ENCODE measurements at places on chromosomes 11 and 22.

- DNase-seq = no peak
Measured at GRCh38 chr11:9955391-9955790, 291.5 kb downstream of the SWAP70 start.

DNA sequence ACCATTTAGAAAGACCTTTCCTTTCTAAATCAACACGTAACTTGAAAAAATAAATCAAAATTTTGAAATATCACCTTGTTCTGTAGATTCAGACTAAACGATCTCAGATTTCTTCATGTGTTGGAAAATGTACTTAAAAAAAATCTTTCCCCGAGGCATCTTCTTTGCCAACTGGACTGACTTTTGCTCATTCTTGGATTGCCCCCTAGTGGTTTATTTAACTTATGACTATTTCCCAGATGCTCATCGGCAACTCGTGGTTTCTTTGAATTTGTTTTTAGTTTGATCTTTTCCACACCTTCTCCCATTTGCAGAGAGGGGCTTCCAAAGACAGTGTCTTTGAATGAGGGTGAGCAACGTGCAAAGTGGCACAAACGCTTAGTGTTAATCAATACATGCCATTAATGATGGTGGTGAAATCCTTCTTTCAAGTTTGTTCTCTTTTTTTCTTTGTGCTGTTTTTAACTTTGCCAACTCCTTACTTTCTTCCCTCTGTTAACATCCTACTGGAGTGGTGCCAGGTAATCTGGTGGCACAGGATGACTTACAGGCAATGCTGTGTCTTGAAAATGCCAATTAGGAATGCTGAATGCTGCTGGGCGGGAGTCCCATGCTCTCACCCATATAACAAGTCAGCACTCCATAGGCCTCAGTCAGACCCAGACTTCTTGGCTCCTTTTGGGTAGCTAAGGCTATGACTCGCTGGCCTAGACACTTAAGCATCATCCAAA lies 18.3 kb downstream of the PRSS23 start:
- no peak for DNase-seq

GRCh38 chr11:68329978-68330699 lies 17.7 kb downstream of the LRP5 start:
- DNase-seq = no peak

GRCh38 chr11:20278727-20279126 lies 84.8 kb upstream of the HTATIP2 start:
- DNase-seq = no peak

- DNase-seq = no peak
Measured at GRCh38 chr22:47294576-47294975, 532.1 kb downstream of the TBC1D22A start.

- DNase-seq = no peak
Measured at GRCh38 chr11:121109916-121110586, 9.0 kb downstream of the TECTA start.

GRCh38 chr11:61589961-61590360 lies 9.1 kb upstream of the SYT7 start:
- no peak for DNase-seq

- DNase-seq = no peak
Measured at GRCh38 chr11:101915791-101916291, 481 bp downstream of the ANGPTL5 start.

DNA sequence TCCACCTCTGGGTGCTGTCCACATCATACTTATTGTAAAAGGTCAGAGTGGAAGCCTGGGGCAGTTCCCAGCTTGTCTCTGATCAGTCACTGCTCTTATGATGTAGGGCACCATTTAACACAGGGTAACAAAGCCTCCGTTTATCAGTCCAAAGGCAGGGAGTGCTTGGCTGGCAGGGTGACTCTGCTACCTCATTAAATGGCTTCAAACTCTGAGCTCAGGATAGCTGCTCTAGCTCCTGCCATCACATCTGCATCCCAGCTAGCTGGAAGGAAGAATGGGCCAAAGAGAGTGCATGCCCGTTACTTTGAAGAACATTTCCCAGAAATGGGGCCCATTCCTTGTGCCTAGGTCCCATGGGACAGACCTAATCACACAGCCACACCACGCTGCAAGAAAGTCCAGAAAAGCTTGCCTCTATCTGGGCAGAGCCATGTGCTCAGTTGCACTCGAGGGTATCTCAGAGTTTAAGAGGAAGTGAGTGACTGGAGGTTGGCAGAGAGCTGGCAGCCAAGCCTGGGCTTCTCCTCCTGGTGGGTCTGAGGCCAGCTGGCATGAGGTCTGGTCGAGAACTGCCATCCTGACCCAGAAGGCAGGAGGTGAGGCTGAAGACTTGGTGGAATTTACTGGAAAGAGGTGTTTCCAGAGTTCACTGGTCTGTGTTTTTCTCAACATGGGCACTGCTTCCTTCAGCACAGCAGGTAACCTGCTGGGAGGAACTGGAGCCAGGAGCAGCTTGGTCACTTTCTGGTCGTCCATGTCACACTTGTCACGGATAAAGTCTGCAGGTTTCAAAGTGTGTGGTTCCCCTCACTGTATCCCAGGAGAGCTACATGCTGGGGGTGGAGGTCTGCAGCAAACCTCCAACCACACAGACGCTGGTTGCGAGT lies 935.7 kb downstream of the BRD1 start:
- no peak for DNase-seq

- no peak for DNase-seq
Measured at GRCh38 chr11:15197696-15198095, 83.0 kb downstream of the INSC start.

- DNase-seq = no peak
Measured at GRCh38 chr11:13205486-13205885, 72.1 kb upstream of the BMAL1 start.

- DNase-seq = no peak
Measured at GRCh38 chr11:60155931-60156330, 27.0 kb downstream of the MS4A6A start.

DNA sequence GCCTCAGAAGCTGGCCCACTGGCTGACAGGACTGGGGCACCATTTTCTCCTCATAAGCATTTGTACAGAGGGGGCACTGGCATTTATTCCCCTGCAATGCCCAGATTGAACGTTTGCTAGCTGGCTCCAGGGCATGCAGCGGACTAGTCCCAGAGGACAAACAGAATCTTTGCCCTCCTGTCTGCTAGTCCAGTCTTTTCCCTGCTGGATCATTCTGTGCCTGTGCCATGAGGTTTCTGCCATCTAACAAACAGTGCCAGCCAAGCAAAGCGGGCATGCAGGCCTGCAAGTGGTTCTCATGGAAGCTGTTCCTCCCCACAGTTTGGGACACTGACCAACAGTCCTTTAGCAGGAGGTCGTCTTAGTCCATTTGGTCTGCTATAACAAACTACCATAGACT lies 53.4 kb downstream of the KCNJ1 start:
- no peak for DNase-seq

GRCh38 chr11:125958872-125959400 lies 13.1 kb downstream of the VSIG10L2 start:
- DNase-seq = no peak

- no peak for DNase-seq
Measured at GRCh38 chr11:125441648-125442410, 54.2 kb downstream of the FEZ1 start.

- no peak for DNase-seq
Measured at GRCh38 chr11:68309621-68310185, 2.7 kb upstream of the LRP5 start.

- no peak for DNase-seq
Measured at GRCh38 chr11:57785072-57785471, 23.5 kb downstream of the CTNND1 start.

- no peak for DNase-seq
Measured at GRCh38 chr11:68052137-68052873, 13.5 kb downstream of the TCIRG1 start.

DNA sequence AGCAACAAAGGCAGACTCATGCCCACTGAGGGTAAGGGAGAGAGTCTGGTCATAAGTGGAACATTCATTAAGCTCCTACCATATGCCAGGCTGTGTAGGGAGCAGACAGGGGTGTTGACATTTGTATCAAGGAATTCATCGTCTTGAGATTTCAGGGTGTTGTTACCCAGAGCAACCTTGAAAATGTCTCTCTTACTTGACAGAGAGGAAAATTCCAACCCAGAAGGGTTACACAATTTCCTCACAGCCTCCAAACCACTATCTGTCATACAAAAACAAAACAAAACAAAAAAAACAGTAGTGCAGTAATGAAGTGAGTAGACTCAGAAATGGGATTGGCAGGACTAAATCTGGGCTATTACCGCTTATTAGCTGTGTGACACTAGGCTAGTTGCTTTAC lies 113.2 kb downstream of the MIAT start:
- no peak for DNase-seq

- no peak for DNase-seq
Measured at GRCh38 chr11:76524461-76524860, 79.6 kb downstream of the EMSY start.

DNA sequence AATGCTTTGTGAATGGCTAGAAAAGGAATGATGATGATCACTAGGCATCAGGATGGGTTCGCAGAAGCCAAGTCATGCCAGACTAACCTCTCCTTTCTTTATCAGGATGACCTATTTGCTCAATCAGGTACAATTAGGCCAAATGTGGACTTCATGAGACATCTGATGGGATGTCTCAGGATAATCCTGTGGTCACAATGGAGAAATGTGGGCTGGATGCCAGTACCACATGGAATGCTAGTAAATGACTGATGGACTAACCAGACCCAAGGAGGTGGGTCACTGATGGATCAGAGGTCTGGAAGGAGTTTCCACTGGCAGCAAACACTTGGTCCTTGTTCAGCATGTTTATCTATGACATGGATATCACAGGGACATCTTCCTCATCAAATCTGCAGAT lies 94.8 kb upstream of the PHOX2A start:
- no peak for DNase-seq

Data from GM12891 (cell line).